ENCODE measurements at places on chromosomes 16 and 17. TPM values are rescaled to one million over a fixed set of nuclear protein-coding genes. Genes with fewer than 3 reads are reported as not detected.

DNA sequence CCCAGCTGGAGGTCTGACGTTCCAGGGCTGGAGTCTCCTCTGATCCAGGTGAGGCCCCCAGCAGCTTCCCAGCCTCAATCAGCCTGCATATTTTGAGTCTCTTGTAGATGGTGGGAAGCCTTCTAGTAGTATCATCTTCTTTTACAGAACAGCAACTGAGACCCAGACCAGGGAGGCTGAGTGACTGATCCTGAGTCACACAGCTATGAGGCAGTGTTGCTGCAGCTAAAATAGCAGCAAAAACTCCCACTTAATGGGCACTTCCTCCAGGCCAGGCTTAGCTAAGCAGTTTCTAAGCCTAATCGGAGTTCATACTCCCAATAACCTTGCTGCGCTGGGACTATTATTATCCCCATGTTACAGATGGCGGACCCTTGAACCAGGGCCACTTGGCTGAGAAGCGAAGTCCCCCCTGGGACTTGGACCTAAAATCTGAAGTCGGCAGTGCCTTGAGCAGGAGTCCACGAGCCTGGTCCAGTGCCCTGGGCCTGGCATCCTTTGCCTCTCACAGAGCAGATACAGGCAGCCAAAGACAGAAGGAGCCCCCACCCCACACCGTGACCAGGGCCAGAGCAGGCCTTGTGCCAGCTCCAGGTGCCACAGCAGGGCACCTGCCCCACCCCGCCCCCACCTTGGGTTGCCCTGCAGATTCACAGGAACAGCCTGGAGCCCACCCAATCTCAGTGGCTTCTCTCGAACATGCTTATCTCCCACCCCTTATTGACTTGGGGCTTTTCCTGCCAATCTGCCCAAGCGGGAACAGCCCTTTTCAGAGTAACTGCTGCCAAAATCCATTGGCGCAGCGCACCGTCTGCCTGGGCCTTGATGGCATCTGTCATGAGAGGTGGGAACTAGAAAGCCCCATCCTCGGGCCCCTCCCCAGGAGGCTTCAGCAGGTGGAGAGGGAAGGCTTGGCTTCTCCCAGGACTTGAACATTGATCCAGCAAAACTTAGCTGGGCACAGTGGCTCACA is 65.1 kb downstream of the SOCS1 start:
- no peak for DNase-seq

- DNase-seq, result peak; percentile 78
These were observed 46.3 kb downstream of the METRNL start for GRCh38 chr17:83125515-83126274.

DNA sequence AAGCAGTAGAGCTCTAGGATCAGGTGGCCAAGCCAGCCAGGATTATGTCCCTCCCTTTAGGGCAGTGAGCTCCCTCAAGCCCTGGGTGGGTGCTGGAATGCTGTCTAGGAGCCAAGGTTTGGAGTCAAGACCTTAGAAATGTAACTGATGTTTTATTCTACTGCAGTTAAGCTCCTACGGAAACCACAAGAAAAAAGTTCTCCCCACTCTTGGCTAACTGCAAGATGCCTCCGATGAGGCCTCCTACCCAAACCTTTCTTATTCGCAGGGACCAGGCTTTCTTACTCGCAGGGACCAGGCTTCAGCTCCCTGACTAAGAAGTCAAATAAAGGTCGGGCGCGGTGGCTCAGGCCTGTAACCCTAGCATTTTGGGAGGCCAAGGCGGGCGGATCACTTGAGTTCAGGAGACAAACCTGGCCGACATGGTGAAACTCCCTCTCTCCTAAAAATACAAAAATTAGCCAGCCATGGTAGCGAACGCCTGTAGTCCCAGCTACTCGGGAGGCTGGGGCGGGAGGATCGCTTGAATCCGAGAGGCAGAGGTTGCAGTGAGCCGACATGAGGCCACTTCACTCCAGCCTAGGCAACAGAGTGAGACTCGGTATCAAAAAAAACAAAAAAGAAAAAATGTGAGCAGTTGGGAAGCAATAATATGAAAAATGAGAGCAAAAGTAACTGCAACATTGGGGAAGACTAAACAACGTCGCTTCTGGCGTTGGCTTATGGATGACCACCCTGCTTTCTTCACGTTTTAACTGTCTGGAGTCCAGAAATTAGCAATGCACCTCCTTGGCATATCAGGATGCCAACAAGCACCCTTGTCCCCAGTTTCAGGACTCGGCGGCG is 31.7 kb upstream of the ARL4D start:
- no peak for DNase-seq

DNA sequence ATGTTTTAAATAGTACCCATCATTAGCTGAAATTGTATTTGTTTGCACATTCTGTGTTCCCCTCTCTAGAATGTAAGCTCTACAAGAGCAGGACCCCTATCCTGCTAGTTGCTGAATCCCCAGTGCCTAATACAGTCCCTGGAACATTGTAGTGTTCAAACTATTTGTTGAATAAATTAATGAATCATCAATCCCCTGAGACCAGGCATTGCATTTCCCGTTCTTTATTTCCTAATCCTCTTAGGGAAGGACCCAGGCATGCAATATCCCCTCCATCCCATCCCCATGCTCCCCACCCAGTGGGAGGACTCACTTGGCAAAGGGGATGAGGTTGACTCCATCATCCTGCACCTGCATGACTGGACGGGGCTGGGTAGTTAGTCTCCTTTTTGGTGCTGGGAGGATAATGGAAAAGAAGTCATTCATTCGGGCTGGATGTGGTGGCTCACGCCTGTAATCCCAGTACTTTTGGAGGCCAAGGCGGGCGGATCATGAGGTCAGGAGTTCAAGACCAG is 3.2 kb downstream of the INCA1 start:
- no peak for DNase-seq

GRCh38 chr17:40311575-40311974 is 2.6 kb downstream of the RARA start:
- DNase-seq, result peak; percentile 82

DNA sequence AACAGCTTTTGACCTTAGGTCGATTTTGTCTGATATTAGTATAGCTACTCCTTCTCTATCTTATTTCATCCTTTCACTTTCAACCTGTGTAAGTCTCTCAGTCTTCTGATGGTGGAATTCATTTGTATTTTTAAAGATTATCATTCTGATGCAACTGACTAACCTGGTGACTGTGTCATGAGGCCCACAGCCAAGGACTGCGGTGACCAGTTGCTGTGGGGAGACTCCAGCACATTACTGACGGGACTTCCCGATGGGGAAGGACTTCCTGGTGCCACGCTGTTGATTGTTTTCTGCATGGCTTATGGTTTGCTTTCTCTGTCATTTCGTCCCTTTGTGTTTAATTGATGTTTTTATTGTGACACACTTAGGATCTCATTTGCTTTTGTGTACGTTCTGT is 34.2 kb downstream of the RMI2 start:
- no peak for DNase-seq

GRCh38 chr17:36106493-36106835 is 2.8 kb downstream of the CCL4 start:
- no peak for DNase-seq

- DNase-seq, result no peak
These were observed 169.5 kb downstream of the C16orf78 start for GRCh38 chr16:49542946-49543630.

GRCh38 chr17:33469911-33470310 is 176.8 kb upstream of the ASIC2 start:
- DNase-seq, result no peak

DNA sequence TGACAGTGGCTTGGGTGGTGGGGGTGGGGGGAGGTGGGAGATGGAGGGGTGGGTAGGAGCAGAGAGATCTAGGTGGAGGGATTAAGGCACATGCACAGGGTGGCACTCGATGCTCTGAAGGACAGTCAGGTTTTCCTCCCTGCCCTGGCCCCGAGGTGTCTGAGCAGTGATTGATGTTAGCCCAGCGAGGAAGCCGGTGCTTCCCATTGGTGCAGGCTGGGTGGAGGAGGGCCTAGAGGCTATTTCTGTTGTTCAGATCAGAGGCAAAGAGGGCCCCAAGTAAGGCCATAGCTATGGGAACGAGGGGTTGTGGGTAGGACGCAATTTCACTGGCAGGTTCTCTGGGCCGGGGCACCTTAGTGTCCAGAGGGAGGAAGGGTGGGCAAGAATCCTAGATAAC is 23.1 kb downstream of the CACNA1G start:
- DNase-seq, result no peak

GRCh38 chr17:37089956-37090355 is 141.2 kb downstream of the AATF start:
- no peak for DNase-seq

DNA sequence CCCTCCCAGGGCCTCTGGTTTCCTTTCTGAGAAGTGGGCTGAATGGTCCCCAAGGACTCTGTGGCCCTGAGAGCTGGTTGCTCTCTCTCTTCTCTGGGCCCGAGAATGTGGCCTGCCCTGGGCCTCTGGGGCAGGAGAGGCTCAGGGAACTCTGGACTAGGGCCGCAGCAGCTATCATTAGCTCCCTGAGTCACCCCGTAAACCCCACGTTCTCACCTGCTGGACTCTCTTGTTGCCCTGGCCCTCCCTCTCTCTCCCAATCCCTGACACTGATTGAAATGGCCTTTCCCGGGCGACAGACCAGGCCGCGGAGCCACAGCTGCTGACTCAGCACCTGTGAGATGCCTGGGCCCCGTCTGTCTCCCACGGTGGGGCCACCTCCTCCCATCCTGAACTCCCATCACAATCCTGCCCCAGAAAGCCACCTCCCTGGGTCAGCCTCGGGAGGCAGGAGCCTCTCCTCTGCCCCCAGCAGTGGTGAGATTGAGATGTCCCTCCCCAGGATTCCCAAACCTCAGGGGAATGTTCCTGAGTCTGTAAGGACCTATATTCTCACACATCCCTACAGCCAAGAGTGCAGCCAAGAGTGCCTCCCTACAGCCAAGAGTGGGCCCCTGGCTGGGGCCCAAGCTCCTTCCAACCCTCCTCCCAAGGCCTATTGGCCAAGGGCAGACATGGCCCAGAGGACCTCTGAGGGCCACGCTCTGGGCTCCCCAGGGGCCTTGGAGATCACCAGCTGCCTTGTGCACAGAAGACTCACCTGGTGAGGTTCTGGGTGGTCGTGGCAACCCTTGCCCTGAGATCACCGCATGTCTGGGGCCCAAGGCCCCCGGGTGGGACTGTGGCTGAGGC is 470 bp downstream of the TRPV3 start:
- DNase-seq, result no peak

GRCh38 chr17:47299239-47299910 is 24.4 kb upstream of the EFCAB13 start:
- no peak for DNase-seq

GRCh38 chr16:63745456-63745855 is 1376.4 kb downstream of the CDH11 start:
- no peak for DNase-seq

DNA sequence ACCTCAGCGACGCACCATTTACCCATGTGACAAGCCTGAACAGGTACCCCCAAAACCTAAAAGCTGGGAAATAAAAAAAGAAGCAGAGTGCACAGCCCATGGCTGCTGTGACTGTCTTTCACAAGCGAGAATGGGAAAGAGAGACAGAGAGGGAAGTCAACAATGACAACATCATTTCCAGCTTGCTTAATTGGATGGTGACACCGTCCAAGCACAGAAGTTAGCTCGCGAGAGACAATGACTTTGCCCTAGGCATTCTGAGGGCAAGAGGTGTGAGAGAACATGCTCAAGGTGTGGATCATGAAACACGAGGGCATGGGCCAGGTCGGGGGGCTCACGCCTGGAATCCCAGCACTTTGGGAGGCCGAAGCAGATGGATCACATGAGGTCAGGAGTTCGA is 19.3 kb upstream of the NSMCE1 start:
- DNase-seq, result no peak

GRCh38 chr17:35337364-35337763 is 36.1 kb downstream of the SLFN11 start:
- no peak for DNase-seq

- DNase-seq, result no peak
These were observed 478.1 kb downstream of the NPIPA7 start for GRCh38 chr16:16857012-16857411.

GRCh38 chr17:80068301-80069222 is 32.1 kb downstream of the CCDC40 start:
- DNase-seq, result no peak

- DNase-seq, result no peak
These were observed 6.6 kb upstream of the IGFBP4 start for GRCh38 chr17:40436636-40437035.

- DNase-seq, result no peak
These were observed 103.0 kb downstream of the ZFHX3 start for GRCh38 chr16:72944757-72945485.

GRCh38 chr17:74770498-74771318 is 5.4 kb downstream of the NAT9 start:
- DNase-seq, result peak; percentile 88

DNA sequence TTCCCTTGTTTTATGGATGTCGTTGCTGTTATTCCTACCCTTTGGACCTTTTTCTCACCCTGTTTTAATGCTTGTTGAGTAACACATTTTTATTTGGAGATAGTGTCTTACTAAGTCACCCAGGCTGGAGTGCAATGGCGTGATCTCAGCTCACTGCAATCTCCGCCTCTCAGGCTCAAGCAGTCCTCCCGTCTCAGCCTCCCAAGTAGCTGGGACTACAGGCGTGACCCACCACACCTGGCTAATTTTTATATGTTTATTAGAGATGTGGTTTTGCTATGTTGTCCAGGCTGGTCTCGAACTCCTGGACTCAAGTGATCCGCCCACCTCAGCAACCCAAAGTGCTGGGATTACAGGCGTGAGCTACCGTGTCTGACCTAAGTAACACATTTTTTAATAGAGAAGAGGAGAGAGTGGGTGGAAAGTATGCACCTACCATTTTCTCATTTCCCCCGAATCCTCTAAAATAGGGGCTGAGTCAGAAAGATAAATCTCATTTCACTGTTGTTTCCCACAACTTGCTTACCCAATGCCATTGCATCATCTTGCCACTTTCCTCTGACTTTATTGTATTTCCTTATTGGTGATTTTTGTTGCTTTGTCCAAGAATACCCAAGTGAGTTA is 7.0 kb downstream of the DHX40 start:
- no peak for DNase-seq

DNA sequence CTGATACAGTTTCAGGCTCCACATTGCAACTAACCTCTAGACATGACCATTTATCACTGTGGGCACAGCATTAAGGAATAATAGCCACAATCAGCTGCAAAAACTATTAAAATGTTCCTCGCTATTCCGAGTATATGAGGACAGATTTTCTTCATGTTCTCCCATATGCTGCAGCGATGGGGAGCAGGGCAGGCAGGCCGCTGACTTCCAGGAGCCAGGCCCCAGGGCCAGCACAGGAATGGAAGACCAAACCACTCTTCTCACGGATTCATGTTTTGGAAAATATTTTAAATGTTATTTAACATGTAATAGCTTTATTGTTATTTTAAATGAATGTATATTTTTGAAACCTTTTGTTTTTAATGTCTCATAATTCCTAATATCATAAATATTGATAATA is 43.8 kb upstream of the ENDOV start:
- DNase-seq, result no peak

- DNase-seq, result no peak
These were observed 145.9 kb upstream of the PLCG2 start for GRCh38 chr16:81633147-81633619.

Gene PRSS21
- total RNA-seq, result 17.1 TPM

Gene KRTAP4-3
- not detected for total RNA-seq

Gene MOSMO
- total RNA-seq, result 11.4 TPM

Gene SDR42E1
- total RNA-seq, result 6.5 TPM

Gene DNAH17
- 2.8 TPM for total RNA-seq

Gene TSR1
- total RNA-seq, result 17.7 TPM

Gene C17orf78
- not detected for total RNA-seq

Gene OR1D5
- not detected for total RNA-seq

Gene UMOD
- total RNA-seq, result not detected

Gene TP53TG3
- total RNA-seq, result not detected

Gene KRTAP4-9
- total RNA-seq, result not detected

Gene GDPD1
- 3.9 TPM for total RNA-seq

Gene GUCY2D
- total RNA-seq, result 2.6 TPM

Gene SOST
- total RNA-seq, result not detected

Measured in upper lobe of right lung (tissue), 1 donor.